ENCODE measurements at places on chromosomes 5 and 9.

- DNase-seq, result peak; percentile 33
Observed at GRCh38 chr5:36744773-36745589, 131.6 kb upstream of the NIPBL start.

- DNase-seq, result no peak
Observed at GRCh38 chr9:81211741-81212140, 477.6 kb downstream of the TLE1 start.

DNA sequence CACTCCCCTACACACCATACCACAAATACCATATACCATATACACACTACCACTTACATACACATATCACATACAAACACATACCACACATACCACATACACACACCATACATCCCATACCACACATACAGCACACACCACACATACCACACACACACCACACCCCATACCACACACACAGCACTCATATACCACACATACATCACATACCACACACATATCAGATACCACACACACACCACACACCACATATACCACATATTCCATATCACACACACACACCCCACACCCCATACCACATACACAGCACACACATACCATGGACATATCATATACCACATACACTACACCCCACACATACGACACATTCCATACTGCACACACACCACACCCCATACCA, 276.6 kb downstream of the GADD45G start:
- no peak for DNase-seq

GRCh38 chr5:58459146-58460001, 512 bp downstream of the PLK2 start:
- DNase-seq, result no peak

DNA sequence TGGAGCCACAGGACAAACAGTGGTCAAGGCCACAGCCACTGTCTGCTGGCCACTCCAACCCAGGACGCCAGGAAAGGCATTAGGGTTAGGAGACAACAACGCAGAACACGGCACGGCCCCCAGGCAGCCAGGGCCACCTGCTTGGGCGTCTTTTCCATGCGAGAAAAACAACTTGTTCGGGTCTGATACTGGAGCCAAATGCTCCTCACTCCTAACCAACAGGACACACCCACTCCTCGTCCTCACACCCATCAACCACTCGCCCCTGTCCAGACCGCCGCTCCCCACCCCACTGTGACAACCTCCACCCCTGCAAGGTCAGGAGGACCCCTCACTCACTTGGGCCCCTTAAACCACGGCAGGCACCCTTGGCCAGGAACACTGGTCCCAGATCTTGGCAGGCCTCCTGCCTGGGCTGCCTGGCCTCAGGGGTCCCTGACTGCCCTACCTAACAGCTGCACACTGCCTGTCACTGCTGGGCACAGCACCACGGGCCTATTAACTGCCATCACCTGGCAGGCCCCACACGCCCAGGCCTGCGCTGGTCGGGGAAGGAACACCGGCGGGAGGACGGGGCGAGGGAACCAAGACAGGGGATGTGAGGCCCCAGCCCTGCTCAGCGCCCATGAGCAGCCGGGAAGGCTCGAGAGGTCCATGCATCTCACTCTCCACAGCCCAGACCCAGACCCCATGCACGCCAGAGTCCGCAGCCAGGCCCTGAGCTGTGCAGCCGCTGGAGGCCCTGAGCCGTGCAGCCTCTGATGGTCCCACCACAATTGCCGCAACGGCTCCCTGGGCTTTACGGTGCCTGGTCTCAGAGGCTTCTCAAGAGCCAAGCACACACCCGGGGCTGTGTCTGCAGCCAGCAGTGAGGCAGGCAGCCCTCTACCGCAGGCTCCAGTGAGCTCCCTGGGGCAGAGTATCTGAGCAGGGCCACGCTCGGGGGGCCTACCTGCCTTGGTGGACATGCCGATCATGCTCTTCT, 13.8 kb downstream of the CLPTM1L start:
- no peak for DNase-seq

DNA sequence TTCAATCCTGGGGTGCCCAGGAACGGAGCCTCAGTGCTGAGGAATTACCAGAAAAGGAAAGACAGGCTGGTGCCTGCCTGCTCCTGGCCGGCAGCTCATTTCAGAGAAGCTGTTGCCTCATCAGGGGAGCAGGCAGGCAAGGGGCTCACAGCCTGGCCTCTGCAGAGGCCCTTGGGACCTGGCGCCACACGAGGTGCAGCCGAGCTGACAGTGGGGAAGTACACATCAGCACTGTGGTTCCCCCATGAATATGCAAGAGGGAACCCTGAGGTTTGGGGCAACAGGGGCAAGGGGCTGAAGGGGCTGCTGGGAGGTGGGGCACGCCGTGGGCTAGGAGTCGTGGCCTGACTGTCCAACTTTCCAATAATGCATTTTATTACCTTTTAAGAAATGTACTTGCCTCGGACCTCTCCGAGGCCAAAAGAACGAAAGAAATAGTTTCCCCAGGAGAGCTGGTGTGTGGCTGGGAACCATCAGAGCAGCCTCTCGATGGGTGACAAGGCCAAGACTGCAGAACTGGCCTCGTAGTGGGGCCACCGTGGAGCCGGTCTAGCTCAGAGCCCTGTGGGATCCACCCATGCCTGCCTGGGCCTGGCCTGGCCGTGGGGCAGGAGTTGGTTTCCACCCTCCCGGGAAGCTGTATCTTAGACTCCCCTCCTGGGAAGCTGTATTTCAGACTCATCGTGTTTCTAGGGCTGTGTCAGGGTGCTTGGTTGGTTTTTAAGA, 198.6 kb downstream of the PAX5 start:
- DNase-seq, result no peak

DNA sequence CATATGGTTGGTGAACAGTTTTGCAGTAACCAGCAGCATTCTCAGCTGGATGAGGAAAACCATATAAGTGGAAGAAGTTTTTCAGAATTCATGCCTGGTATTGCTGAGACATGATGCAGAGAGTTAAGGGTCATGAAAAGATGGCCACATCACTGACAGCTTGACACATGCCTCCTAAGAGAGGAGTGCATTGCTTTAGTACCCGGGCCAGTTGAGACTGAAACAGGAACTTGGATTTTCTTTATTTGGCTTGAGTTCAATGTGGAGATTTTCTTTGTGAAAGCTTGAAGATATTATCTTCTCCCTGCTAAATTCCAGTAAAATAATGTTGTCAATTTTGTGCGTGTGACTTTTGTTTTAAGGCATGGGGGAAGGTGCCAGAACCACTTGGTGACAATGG, 35.8 kb downstream of the HACD4 start:
- DNase-seq, result no peak

- no peak for DNase-seq
Observed at GRCh38 chr5:58985311-58985710, 402.4 kb downstream of the RAB3C start.

- no peak for DNase-seq
Observed at GRCh38 chr5:95916687-95917085, 45.0 kb downstream of the ELL2 start.

GRCh38 chr9:94645901-94646300, 6.6 kb upstream of the FBP1 start:
- DNase-seq, result no peak
